ENCODE measurements at places on chromosomes 4 and X.

- no peak for DNase-seq
Measured at GRCh38 chrX:113833096-113834055, 750.5 kb upstream of the HTR2C start.

- DNase-seq, result no peak
Measured at GRCh38 chr4:81919810-81920209, 448.1 kb upstream of the RASGEF1B start.

DNA sequence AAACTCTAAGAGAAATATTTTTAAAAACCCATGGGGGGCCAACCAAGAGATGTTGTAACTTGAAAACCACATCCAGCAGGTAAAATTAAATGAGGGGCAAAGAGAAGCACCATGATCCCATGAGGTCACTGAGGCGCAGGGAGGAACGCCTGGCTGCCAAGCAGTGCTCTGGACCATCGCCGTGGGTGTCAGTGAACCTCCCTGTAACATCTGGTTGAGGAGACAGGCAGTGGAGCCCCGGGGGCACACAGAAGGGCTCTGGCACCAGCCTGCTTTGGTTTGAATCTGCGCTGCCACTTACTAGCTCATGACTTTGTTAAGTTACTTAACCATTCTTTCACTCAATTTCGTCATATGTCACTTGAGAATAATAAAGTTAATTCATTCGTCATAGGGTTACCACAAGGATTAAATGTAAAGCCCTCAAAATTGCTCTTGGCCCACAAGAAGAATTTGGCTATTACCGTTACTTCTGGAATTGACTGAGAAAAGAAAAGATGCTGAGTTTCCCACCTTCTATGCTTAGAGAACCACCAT is 41.6 kb upstream of the SLC25A4 start:
- no peak for DNase-seq

DNA sequence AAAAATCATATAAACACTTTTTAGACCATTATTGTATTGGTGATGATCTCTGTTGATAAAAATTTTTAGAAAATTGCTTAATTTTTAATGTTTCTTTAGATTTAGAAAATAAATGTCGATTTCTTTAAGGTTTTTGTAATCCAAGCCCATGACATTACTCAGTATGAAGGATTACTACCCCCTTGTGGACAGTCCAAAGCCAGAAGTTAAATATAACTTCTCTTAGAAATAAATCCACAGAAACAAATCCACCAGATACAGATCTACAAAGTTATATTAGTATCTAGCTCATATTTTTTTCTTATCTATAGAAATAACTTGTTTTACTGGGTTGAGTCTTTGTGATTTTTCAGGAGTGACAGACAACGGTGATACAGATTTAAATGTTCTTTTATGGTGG is 18.9 kb downstream of the TIFA start:
- no peak for DNase-seq

DNA sequence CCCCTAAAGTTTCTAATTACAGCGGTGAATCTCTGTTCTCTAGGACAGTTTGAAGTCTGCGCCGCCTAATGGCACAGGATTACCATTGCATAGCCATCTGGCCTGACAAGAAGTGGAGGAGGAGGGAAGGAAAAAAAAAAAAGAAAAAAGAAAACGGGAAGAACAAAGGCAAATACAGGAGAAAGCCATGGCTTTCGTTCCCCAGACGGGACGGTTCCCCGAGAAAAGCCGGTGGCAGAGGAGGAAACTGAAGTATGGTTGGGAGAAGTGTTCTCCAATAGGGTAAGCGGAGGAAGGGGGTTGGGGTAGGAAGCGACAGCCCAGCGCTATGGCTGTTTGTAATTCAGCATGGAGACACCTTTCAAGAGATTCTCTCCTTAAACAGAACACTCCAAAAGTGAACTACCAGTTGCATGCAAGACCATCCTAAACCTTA is 80.8 kb downstream of the HMGN5 start:
- no peak for DNase-seq

DNA sequence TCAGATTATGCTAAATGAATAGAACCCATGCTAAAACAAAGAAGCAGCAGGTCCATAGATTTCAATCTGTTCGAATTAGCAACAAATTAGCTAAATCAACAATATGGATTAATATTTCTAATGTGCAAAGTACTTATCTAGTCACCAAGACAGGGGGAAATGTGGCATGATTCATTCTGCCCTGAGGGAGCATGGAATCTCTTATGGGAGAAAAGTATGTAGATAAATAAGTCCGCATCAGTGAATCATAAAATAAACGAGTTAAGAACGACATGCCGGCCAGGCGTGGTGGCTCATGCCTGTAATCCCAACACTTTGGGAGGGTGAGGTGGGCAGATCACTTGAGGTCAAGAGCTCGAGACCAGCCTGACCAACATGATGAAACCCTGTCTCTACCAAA is 102.1 kb downstream of the ANOS1 start:
- no peak for DNase-seq

GRCh38 chr4:27112587-27112986 is 251.9 kb downstream of the STIM2 start:
- no peak for DNase-seq

GRCh38 chr4:87541521-87541920 is 12.3 kb upstream of the SPARCL1 start:
- no peak for DNase-seq

- DNase-seq, result no peak
Measured at GRCh38 chrX:131816551-131817136, 206.5 kb upstream of the STK26 start.

GRCh38 chr4:139841464-139842195 is 176.0 kb downstream of the MGST2 start:
- no peak for DNase-seq

DNA sequence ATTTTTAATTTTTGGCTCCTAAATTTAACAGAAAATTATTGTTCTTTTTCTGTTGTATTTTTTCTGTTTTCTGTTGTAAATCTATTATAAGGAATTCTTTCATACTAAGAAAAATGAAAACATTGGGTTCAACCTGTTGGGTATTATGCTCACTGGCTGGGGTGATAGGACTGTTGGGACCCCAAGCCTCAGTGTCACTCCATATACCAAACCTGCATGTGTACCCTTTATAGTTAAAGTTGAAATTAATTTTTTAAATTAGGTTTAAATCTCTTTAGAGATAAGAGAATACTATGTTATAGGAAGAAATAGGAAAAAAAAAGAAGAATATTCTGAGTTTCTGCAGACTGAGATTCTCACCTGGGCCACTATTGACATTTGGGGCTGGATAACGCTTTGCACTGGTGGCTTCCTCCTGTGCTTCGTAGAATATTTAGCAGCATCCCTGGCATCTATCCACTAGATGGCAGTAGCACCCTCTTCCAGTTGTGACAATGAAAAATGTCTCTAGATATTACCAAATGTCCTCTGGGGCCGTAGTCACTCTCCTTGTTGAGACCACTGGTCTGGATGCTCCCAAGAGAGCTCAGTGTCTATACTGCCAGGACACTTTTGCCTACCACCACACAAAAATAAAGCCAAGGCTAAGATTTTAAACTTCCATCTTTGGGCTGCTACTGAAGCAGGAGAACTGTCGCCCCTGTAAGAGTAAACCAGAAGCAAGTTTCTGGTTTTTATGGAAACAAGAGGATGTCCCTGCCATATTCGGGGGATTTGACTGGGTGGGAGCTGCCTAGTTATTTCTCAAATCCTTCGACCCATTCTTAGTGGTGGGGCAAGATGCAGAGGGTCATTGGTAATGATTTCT is 22.4 kb upstream of the CLTRN start:
- DNase-seq, result peak; percentile 5

- DNase-seq, result no peak
Measured at GRCh38 chrX:3181846-3182245, 140.6 kb downstream of the ARSF start.

GRCh38 chrX:103343105-103343504 is 13.1 kb downstream of the TCEAL7 start:
- no peak for DNase-seq

DNA sequence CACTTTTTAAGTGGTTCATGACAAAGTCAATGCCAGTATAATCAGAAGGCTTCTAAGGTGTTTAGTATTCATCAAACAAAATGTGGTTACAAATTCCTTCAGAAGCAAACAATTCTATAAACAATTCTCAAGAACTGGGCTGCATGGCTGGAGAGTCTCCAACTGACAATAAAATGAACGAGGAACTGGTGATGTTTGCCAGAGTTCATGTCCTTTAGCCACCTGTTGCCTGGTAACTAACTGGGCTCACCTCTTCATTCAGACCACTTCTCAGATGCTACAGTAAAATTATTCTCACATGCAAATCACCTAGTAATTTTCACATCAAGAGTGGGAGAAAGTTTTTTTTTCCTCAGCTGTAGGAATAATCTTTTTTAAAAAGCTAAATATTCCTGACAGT is 53.3 kb downstream of the CAMK2D start:
- DNase-seq, result peak; percentile 5

- DNase-seq, result peak; percentile 19
Measured at GRCh38 chr4:124711471-124712371, 811 bp downstream of the ANKRD50 start.

DNA sequence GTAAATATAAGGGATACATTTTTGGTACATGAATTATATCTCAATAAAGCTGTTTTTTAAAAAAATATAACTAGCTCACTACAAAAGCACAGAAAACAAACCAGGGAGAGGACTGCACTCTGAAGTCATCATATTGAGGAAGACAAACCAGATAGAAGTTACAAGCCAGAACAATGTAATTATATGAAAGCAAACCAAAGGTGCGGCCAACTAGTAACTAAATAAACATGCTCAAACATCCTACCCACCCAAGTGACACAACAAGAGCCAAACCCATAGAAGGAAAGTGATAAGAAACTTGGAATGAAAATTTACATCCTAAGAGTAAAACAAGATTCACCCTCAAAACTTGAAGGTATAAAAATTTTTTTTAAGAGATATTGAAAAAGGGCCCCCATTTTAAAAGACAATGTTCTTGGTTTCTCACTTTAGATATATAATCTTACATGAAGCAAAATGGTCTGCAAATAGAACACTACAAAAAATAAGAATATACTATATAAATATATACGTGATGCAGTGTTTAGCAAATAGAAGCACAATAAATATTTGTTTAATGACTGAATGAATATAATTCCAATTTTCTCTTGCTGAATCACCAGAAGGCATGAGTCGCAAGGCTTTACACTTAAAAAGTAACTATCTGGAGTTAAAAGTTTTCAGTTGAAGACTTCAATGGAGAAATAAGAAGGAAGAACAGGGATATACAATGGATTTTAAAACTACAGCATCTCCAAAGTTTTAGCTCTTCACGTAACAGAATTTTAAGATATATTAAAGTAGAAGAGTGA is 4.0 kb upstream of the SH3D19 start:
- no peak for DNase-seq

- no peak for DNase-seq
Measured at GRCh38 chr4:75255261-75255660, 258.9 kb downstream of the RCHY1 start.

GRCh38 chrX:55787727-55788126 is 70.2 kb downstream of the RRAGB start:
- no peak for DNase-seq

DNA sequence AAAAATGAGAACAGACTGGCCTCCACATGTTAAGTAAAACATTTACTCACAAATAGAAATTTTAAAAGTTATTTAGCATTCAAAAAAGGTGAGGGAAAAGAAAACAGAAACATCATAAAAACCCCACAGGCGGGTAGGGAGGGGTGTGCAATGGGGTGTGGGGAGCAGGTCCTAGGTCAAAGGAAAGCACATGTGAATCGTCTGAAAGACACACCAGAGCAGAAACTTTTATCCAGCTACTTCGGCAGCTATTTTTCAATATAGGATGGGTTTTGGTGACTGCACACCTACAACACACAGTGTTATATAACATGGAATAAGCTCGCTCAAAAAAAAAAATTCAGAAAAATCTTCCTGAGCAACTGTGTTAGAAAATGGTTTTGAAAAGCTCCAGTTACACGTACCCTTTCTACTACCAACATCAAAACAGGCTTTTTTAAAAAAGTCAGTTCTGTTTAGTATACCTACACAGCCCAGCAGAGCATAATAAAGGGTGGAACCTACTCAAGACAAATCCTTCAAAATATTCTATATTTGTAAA is 1.6 kb downstream of the OTUD4 start:
- no peak for DNase-seq

GRCh38 chrX:30301208-30301607 is 8.0 kb downstream of the NR0B1 start:
- no peak for DNase-seq

DNA sequence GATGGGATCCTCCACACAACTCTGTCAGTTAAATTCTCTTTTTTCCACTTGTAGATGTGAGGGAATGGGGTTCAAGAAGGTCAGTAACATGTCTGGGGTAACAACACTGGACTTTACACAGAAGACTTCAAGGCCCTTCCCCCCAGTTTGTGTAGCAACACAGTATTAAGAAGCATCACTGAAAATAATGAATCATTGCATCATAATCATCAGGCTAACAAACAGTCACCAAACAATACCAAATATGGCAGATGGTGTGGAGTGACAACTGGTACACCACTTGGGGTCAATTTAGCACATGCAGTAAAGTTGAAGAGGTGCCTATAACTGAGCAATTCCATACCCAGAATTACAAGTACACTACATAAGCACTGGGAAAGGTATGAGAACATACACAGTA is 38.6 kb downstream of the BOD1L1 start:
- DNase-seq, result no peak

- no peak for DNase-seq
Measured at GRCh38 chr4:6773106-6773505, 9.4 kb upstream of the KIAA0232 start.

- no peak for DNase-seq
Measured at GRCh38 chr4:38400946-38401345, 263.1 kb upstream of the KLF3 start.

DNA sequence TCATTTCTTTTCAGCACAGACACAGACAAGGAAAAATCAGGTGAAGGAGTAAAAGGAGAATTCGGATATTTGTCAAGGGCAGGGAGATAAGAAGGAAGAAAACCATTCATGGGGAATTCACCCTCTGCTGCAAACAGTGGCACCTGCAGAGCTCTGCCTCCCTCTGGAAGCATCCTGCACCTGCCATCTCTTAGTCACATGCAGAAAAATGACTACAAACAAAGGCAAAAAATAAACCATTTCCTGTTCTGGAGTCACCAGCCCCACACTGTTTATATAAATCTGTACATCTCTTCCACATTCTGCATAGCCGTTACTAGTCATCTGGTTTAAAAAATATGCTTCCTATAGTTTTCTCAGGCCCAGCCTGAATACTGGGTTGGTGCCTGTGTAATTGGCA is 205.3 kb downstream of the ARAP2 start:
- DNase-seq, result no peak

- no peak for DNase-seq
Measured at GRCh38 chrX:37594755-37595382, 23.4 kb downstream of the LANCL3 start.

- DNase-seq, result no peak
Measured at GRCh38 chr4:53459548-53459947, 82.1 kb downstream of the FIP1L1 start.

DNA sequence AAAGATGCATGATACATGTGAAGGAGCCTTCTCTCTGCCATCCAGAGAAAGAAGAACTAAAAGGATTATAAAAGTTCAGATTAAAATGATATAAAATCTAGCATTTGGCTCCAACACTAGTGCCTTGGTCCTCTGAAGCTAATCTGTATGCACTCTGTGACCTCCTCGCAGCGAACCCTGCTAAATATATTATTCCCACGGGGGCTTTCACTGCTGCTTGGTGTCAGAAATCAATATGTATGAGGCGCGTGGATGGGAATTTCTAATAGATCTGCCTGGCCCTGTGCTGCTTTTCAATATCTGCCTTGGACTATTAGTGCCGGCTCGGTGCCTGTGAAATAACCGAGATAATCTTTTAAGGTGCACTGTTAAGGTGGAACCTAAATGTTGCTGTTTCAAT is 69.7 kb downstream of the CXXC4 start:
- DNase-seq, result no peak

GRCh38 chr4:6368601-6369000 is 99.0 kb downstream of the WFS1 start:
- DNase-seq, result no peak

Data from GM19239 (cell line).